Nephron progenitor cell (in vitro differentiated cells): ENCODE measurements at places on chromosomes 2 and 18.

DNA sequence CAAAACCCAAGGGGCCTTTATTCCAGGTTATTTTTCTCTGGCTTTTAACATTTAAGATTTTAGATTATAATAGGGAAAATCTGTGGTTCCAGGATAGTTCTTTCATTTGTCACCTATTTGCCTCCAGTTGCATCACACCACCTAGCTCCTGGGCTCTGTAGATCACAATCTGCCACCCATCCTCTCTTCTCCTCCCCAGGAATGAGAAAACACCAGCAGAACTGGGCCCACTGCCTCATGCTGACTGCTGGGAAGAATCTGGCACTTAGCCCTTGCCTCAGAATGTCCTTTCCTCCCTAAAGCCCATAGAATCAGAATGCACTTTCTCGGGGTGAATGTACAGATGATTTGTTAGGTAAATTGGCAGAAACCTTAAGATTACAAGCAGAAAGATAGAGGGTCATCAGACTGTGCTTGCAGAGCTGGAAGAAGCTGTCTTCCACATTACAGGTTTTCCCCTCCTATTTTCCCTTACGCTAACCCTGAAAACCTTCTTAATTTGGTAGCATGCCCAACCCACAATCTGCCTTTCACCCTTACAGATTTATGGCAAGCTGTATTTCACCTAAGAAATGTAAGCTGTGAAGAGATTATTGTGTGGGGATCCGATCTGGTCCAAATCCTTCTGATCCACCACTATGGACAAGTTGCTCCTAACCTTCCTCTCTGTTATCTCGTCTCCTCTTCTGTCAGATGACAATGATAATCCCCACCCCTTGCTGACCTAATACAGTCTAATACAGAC lies 72.6 kb downstream of the LRRC30 start:
- H3K4me3 ChIP-seq, result no peak overlapping the region
- DNase-seq, result no peak
- peaks cover 11% of the 10 kb centered on the region for H3K36me3 ChIP-seq
- peaks cover 9% of the 10 kb centered on the region for H3K4me1 ChIP-seq
- peaks cover 3% of the 10 kb centered on the region for H3K27me3 ChIP-seq
- peak overlapping the region; percentile 1 for H3K27ac ChIP-seq

DNA sequence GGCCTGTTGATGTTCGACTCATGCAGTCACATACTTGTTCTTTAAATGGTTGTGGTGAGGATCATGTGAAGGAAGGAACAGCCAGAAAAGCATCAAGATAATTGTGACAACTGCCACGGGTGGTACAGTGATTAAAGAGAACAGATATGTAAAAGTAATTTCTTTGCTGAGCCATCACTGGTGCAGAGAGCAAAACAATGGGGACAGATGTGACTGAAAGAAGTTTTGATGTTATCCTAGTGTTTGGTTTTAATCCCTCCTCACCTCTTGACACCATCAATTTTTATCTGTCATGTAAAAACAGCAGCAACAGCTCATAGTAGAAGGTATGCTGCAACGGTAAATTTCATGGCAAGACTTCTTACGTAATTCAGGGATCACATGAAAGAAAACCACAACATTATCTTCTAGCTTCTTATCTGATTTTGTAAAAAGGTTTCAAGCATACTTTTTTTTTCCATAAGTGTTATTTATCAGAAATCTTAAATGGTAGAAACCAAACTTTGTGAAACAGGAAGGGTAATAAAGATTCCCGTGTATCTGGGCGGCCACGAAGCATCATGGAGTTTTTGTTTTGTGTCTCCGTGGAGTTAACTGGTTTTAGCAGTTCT lies 65.2 kb downstream of the PLCL1 start:
- no peaks in the 10 kb centered on the region for H3K36me3 ChIP-seq
- H3K27me3 ChIP-seq, result peaks cover 3% of the 10 kb centered on the region
- DNase-seq, result no peak

DNA sequence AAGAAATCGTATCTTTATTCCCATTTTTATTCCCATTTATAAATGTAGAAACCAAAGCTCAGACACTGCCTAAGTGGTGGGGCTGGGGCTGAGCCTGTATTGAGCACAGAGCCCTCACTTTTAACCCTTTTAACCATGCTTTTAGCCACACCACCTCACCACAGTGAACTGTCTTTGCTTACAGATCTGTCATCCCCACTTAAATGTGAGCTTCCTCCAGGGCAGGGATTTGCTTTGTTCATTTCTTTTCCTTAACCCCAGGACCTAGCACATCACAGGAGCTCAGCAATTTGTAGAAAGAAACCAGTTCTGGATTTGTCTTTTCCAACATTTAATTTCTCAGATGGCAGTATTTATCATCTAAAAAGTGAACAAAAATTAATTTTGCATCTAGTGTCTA lies 2.2 kb downstream of the BOD1L2 start:
- H3K27me3 ChIP-seq, result peaks cover 44% of the 10 kb centered on the region
- H3K4me1 ChIP-seq, result peaks cover 32% of the 10 kb centered on the region
- H3K27ac ChIP-seq, result no peak overlapping the region
- DNase-seq, result no peak
- no peak overlapping the region for H3K4me3 ChIP-seq

GRCh38 chr18:62702259-62702658 lies 13.1 kb upstream of the PHLPP1 start:
- no peak for DNase-seq
- peaks cover 6% of the 10 kb centered on the region for H3K4me1 ChIP-seq
- H3K36me3 ChIP-seq, result no peaks in the 10 kb centered on the region
- no peak overlapping the region for H3K4me3 ChIP-seq
- no peaks in the 10 kb centered on the region for H3K27me3 ChIP-seq

GRCh38 chr2:160367887-160368286 lies 125.7 kb downstream of the RBMS1 start:
- peak overlapping the region; percentile 97 for H3K27ac ChIP-seq
- peak; percentile 17 for DNase-seq
- peak overlapping the region; percentile 62 for H3K4me3 ChIP-seq
- H3K27me3 ChIP-seq, result peaks cover 3% of the 10 kb centered on the region
- peaks cover 28% of the 10 kb centered on the region for H3K36me3 ChIP-seq

- no peak overlapping the region for H3K4me3 ChIP-seq
- H3K36me3 ChIP-seq, result no peaks in the 10 kb centered on the region
- H3K27ac ChIP-seq, result no peak overlapping the region
Measured at GRCh38 chr2:28358668-28359201, 33.9 kb upstream of the FOSL2 start.

DNA sequence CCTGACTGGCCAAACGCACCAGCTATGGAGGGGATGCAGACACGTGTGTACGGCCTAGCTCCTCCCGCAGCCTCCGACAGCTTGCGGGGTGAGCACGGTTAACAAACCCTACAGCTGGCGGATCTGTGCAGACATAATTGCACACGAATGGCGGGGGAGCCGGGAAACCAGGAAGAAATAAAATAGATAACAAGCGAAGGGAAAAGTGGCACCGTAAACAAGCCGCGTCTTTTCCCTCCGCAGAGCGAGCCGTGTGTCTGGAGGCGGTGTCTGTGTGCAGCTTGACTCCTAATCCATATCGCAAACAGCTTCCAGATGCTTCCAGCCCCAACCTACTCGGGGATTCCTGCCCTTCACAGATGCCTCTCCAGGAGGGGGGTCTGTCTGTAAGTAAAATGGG lies 853.1 kb upstream of the SALL3 start:
- H3K36me3 ChIP-seq, result no peaks in the 10 kb centered on the region
- H3K4me3 ChIP-seq, result no peak overlapping the region

DNA sequence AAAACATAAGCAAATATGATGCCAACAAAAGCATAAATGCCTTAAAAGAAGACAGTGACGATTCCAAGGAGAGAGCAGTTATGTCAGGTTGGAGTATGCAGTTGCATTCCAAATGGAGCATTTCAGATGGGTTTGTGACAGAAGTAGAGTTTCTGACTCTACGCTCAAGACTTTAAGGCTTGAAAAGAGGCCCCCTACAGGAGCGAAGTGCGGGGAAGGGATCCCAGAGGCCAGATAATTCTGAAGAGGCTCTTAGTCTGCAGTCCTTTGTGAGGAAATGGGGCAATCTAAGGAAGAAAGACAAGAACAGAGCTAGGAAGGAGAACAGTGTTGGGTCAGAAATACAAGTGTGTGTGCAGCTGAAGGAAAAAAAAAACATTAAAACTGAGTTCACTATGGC lies 95.5 kb downstream of the ZNF521 start:
- peaks cover 41% of the 10 kb centered on the region for H3K36me3 ChIP-seq
- H3K27ac ChIP-seq, result peak overlapping the region; percentile 19
- peaks cover 16% of the 10 kb centered on the region for H3K4me1 ChIP-seq
- H3K27me3 ChIP-seq, result no peaks in the 10 kb centered on the region
- no peak for DNase-seq

- no peaks in the 10 kb centered on the region for H3K36me3 ChIP-seq
- no peak overlapping the region for H3K27ac ChIP-seq
- DNase-seq, result no peak
- no peak overlapping the region for H3K4me3 ChIP-seq
- peaks cover 16% of the 10 kb centered on the region for H3K4me1 ChIP-seq
Measured at GRCh38 chr2:24512404-24512803, 21.4 kb downstream of the NCOA1 start.
